ENCODE measurements at places on chromosomes 7 and 10. TPM values are rescaled to one million over a fixed set of nuclear protein-coding genes. Genes with fewer than 3 reads are reported as not detected.

Gene ZNF680
- 15.5 TPM for polyA plus RNA-seq

Gene TRIM56
- polyA plus RNA-seq = 1.0 TPM

Gene GIMAP6
- 0.31 TPM for polyA plus RNA-seq

- H3K4me1 ChIP-seq = no peaks in the 10 kb centered on the region
- H3K27me3 ChIP-seq = no peaks in the 10 kb centered on the region
These were observed 51.6 kb downstream of the PTPRZ1 start for GRCh38 chr7:121924269-121925186.

DNA sequence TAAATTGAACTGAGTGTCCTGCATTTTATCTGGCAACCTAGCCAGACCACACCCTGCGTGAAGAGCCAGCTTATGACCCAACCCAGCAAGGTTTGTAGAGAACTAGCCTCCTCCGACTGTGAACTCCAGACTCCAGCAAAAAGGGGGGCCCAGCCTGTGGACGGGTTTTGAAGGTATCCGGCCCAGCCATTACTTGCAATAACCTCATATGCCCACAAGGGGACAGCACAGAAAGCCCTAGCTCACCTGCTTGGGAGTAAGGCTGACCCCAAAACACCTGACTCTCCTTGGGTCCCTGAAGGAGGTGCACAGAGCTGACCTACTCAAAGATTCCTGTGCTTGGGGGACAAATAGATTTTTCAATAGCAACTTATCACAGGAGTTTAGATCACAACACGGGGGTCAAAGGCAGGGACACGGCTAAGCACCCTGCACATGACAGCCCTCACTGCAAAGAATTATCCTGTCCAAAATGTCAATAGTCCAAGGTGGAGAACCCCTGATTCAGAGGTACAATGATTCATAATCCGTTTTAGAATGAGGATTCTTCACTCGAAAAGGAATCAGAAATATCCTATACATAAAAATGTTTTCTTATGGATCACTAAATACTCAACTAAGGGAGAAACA is 4.6 kb downstream of the TRPV6 start:
- no peaks in the 10 kb centered on the region for H3K4me1 ChIP-seq
- peak overlapping the region; percentile 56 for H3K4me3 ChIP-seq
- DNase-seq = peak; percentile 43
- H3K36me3 ChIP-seq = no peaks in the 10 kb centered on the region
- peaks cover 53% of the 10 kb centered on the region for H3K27me3 ChIP-seq
- H3K27ac ChIP-seq = peak overlapping the region; percentile 54

GRCh38 chr10:12387561-12388210 is 38.3 kb downstream of the CAMK1D start:
- no peak overlapping the region for H3K4me3 ChIP-seq
- DNase-seq = no peak
- H3K36me3 ChIP-seq = peaks cover 17% of the 10 kb centered on the region
- peak overlapping the region; percentile 32 for H3K27ac ChIP-seq
- peaks cover 60% of the 10 kb centered on the region for H3K4me1 ChIP-seq
- H3K27me3 ChIP-seq = no peaks in the 10 kb centered on the region

DNA sequence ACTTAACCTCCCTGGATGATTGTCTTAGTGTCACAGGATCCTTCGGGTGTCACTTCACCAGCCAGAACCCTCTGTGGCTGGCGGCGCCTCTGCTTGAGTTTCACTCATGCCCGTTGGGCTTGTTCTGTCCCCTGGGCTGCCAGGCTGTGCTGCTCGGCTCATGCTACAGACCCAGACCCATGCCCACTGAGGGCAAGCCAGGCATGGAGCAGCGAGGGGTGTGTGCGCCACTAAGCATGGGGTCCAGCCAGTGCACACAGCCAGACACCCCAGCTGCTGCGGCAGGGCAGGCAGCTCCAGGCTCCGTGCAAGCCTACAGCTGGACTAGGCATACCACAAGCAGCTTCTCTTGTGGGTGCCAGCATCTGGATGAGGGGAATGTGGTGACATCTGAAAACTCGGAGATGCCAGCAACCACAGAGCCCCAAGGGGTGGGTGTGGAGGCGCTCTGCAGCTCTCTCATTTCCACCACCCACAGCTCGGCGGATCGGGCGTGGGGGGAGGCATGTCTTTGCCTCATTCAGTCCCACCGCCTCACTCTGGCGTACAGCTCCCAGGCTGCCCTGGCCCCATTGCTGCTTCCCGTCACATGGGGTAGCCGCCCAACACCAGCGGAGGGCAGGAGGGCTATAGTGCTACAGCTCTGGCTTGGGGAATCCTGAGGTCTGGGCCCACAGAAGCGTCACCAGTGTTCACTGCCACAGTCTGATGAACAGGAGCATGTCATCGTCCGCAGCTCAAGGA is 269.6 kb upstream of the LRGUK start:
- peaks cover 3% of the 10 kb centered on the region for H3K36me3 ChIP-seq
- peaks cover 9% of the 10 kb centered on the region for H3K4me1 ChIP-seq
- no peaks in the 10 kb centered on the region for H3K27me3 ChIP-seq
- DNase-seq = no peak
- no peak overlapping the region for H3K4me3 ChIP-seq
- H3K27ac ChIP-seq = no peak overlapping the region

DNA sequence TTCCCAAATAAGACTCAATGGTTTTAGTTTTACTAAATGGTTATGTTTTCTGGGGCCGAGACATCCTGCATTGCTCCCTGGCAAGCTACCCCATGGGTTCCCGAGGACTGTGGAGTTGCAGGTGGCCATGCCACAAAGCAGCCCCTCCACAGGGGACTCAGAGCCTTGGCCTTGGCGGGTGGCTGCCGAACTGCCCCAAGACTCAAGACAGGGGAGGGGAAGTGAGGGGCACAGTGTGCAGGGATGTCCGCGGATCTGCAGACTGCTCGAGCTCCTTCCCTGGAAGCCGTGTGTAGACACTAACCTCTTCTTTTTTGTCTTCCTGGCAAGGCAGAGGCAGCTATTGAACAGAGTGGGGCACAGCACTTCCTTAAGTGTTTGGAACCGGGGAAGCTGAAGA is 154.6 kb downstream of the EBF3 start:
- H3K4me3 ChIP-seq = no peak overlapping the region
- H3K27ac ChIP-seq = no peak overlapping the region
- DNase-seq = no peak
- H3K27me3 ChIP-seq = no peaks in the 10 kb centered on the region
- H3K4me1 ChIP-seq = no peaks in the 10 kb centered on the region

- no peaks in the 10 kb centered on the region for H3K36me3 ChIP-seq
- H3K4me3 ChIP-seq = no peak overlapping the region
- peaks cover 3% of the 10 kb centered on the region for H3K4me1 ChIP-seq
- DNase-seq = no peak
These were observed 77.4 kb downstream of the WIPF3 start for GRCh38 chr7:29883462-29884398.
